ENCODE measurements at places on chromosomes 12 and 14. TPM values are rescaled to one million over a fixed set of nuclear protein-coding genes. Genes with fewer than 3 reads are reported as not detected.

DNA sequence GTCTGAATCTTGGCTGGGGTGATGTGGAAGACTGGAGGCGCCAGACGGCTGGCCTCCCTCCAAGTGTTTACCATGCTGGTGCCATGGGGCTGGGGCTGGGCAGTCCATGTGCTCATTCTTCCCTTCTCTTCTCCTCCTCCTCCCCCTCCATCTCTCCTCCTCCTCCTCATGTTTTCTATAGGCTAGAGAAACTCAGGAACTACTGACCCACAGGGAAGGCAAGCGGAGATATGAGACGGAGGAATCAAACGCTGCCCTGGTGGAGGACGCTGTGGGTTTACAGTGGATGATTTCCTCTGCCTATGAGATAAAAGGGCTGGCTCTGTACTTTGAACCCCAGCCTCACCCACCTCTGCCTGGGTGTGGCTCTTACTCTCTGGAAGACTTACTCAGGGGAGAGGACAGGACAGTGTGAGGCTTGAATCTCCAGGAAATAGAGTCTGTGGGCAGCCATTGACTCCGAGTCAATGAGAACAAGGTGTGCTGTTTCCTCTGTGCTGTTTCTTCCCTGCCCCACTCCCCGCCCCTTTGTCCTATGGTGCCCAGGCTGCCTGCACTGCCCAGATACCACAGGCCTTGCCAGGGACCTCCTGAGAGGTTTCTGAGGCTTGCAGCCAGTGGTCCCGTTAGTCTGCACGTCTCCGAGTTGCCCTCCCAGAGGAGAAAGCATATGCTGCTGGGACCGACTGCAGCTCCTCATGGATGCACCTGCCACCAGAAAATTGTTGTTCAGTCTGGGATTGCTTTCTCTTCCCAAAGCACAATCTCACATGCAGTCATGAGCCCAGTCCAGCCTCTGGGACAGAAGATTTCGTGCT lies 132.6 kb upstream of the ARHGAP5 start:
- DNase-seq = no peak

GRCh38 chr14:102362084-102362483 lies 606 bp downstream of the CINP start:
- no peak for DNase-seq

- no peak for DNase-seq
These were observed 249.2 kb upstream of the PWP1 start for GRCh38 chr12:107436376-107436775.

GRCh38 chr14:95480109-95480886 lies 36.2 kb downstream of the SYNE3 start:
- no peak for DNase-seq

LRCOL1 gene
- not detected for polyA plus RNA-seq

KRT74 gene
- polyA plus RNA-seq = not detected

ANO2 gene
- 3.0 TPM for polyA plus RNA-seq
